Urothelium cell line (cell line): ENCODE measurements at places on chromosomes 5 and 9.

GRCh38 chr5:127979475-127979874 lies 104.1 kb upstream of the SLC12A2 start:
- no peak for DNase-seq

GRCh38 chr5:148454576-148454975 lies 70.8 kb downstream of the FBXO38 start:
- DNase-seq: no peak

GRCh38 chr9:134546246-134546731 lies 95.3 kb upstream of the COL5A1 start:
- DNase-seq: no peak

DNA sequence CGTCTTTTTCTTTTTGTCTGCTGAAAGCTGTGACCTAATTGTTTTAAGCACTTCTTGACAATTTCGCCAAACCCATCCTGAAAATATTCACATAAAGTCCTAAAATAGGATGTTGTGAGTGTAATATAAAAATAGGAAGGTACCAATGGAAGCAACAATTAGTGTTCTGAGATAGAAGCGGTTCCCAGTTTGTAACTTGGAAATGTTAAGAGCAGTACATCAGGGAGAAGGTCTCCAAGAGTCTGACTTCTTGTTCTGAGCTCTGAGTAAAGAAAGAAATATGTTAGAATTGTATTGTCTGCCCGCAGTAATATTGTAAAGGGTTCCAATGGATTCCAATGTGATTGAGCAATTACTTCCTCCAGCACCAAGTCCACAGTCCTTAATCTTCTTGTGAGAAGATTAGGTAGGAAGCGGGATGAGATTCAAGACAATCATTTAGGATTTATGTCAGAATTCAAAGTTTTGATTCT lies 3.9 kb downstream of the VCAN start:
- DNase-seq: peak; percentile 44
